CD8-positive, alpha-beta memory T cell (primary cell): ENCODE measurements at places on chromosomes 6 and 20. TPM values are rescaled to one million over a fixed set of nuclear protein-coding genes. Genes with fewer than 3 reads are reported as not detected.

DNA sequence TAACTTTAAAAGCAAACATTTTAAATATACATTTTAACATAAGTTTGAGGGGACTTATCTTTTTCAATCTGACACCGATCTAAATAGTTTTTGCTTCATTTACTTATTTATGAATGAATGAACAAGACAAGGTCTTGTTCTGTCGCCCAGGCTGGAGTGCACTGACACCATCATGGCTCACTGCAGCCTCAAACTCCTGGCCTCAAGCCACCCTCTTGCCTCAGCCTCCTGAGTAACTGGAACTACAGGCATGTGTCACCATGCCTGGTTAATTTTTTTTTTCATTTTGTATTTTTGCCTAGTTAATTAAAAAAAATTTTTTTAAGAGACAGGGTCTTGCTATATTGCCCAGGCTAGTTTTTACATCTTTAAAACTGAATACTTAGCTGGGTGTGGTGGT, 25.4 kb downstream of the FBXO9 start:
- no peak for DNase-seq

DNA sequence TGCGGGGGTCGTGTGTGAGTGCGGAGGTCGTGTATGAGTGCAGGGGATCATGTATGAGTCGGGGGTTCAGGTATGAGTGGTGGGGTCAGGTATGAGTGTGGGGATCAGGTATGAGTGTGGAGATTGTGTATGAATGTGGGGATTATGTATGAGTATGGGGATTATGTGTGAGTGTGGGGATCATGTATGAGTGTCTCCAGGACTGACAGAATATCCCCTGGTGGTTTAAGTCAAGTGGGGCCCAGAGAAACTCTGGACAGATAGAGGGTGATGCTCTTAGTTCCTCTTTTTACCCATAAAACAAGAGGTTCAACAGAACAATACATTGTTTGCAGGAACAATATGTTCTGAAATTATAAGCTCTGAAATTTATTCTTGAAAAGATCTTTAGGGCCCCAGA, 131.9 kb downstream of the UST start:
- no peak for DNase-seq

Gene SPATA2
- 16.0 TPM for total RNA-seq

Gene BPIFB6
- not detected for total RNA-seq

DNA sequence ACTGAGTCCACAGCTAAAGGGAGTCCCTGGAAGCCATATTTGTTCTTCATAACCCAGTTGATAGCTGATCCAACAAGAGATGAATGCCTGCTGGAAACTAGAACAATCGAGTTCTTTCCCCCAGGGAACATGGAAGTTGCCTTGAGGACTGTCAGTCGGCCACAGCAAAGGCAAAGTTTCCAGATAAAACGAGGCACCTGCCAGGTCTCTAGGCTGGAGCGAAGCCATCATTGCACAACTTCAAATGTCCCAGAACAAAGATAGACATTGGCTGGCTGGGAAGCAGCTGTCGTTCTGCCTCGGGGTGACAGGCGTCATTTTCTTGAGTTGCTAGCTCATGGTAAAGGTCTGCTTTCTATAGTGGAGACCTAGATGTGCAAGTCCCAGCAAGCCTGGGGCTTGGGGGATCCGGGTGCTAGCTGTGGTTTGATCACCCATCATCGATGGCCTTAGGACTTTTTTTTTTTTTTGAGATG, 184.4 kb upstream of the ZNF217 start:
- DNase-seq, result no peak

Gene C6orf163
- total RNA-seq, result 1.5 TPM

Gene NMBR
- total RNA-seq, result not detected

- DNase-seq, result no peak
Observed at GRCh38 chr20:56249244-56249955, 868 bp downstream of the MC3R start.

Gene OPN5
- total RNA-seq, result not detected

GRCh38 chr6:97687916-97688315, 404.9 kb upstream of the MMS22L start:
- DNase-seq, result no peak

DNA sequence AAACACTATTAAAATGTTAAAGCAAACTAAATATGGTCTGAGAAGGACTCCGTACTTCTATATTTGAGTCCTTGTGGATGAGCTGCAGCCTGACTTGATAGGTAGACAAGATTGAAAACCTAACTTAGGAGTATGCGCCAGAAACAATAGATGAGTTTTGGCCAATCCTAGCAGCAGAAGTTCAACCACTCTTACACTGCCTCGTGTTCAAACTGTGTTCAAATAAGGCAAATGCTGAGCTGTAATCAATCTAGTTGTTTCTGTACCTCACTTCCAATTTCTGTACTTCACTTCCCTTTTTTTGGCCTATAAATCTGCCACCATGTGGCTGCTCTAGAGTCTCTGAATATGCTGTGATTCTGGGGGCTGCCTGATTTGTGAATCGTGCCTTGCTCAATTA, 13.2 kb upstream of the SERINC1 start:
- DNase-seq, result no peak

GRCh38 chr20:7994809-7995208, 24.8 kb downstream of the TMX4 start:
- DNase-seq, result no peak

DNA sequence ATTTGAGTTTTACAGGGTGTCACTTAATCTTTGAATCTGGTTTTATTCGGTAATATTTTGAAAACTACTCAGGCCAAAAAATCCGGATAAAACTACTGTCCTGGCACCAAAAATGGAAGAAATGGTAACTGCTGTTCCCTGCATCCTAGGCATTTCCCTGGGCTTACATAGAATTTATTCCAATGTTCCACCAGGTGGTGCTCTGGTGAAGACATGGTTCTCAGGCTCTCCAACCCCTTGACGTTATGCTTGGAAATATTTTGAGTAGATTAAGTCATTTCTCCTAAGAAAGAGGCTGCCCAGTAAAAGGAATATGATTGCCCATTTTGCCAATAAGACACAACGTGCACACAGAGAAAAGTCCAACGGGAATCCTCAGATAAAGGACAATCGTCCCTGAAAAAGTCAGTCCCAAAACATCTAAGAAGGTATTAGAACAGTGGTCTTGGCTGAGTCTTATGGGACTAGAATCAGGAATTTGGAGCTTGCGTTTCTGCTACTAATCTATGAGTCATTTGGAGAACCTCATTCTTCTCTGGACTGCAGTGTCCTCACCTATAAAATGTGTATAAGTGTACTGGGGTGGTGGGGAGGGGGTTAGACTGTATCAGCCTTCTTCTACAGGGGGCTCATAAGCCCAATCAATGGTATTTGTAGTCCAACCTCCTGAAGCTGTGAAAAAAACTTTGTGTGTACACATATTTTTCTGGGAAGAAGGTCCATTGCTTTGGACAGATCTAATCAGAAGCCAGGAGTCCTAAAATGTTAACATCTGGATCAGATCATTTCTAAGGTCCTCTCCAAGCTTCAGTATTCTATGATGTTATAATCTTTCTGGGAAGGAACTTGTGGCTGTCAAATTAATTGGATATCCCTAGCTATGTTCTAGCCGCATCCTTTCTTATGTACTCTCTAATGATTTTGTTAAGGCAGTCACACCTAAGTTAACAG, 131.0 kb upstream of the BMP2 start:
- no peak for DNase-seq

DNA sequence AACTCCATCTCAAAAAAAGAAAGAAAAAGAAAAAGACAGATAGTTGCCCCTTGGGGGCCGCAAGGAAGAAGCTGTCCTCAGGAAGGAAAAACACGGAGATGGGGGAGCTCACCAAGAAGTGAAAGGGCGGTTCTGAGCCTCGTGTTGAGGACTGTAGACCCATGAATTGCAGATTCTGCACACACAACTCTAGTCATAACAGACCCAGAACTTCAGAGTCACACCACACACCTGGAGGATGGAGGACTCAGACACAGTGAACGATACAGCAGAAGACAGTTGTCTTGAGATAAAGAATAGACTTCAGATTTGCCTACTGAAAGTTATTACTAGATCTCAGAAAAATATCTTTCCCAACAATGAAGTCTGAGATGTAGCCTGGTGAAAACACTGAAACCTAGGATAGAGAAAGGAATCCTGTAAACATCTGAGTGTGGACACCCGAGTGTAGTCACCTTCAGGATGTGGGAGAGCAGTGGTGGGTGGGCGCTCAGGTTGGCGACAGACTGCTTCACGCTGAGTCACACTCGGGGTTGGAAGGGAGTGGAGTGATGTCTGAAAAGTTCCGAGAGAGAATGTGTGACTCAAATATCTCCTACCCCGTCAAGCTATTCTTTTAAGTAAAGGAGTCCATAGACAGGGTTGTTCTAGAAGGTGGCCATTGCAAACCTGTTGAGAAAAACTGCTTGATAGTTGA, 88.1 kb downstream of the MAP3K4 start:
- peak; percentile 51 for DNase-seq

Gene TEAD3
- total RNA-seq, result 0.53 TPM

DNA sequence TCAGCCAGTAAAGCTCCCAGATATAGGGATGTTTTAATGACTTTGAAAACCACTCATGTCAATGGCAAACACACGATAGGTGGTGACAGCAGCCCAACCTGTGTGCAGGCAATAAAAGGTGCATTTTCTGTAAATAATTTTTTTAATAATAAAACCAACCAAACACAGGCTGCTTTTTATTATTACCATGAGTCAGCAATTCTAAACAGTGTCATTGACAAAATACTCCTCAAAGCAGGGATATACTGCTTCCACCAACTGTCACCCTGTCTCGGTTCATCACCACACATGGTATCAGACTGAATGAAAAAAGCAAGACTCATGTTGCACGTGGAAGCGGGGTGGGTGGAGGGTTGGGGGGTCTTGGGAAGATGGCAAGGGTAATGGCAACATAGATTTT, 195.9 kb downstream of the ANKRD60 start:
- DNase-seq, result no peak

DNA sequence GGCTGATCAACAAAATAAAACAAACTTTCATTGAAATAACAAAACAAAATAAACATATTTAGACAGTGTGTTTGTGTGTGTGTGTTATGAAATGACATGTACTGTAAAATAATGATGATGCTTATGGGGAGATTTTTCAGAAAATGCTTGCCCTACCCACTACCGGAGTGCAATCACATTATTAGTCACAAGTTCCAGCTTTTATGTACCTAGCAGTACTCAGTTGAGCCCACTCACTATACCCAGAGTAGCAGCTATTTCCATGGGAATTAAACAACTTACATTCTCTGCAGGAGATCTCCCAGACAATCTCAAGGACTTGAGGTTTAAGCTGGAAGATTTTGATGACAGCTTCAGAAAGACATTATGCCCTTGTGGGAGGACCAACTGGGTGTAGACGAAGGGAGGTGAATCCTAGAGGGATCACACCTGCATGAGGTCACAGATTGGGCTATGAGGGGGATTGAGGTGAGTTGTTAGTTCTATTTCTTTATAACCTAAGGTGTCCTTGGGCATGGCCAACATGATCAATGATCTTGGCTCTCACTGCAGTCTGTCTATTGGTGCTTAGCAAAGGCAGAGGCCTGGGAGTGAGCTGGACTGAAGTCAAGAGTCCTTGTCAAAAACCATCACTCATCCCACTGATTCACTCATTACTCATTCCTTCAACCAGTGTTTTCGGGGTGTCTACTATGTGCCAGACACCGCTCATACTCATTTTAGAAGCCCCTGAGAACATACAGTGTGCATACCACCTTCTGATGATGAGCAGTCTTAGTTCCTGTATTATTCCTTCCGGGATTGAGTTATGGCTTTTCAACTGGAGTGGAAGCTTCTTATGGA, 6.7 kb upstream of the CLIC5 start:
- no peak for DNase-seq

DNA sequence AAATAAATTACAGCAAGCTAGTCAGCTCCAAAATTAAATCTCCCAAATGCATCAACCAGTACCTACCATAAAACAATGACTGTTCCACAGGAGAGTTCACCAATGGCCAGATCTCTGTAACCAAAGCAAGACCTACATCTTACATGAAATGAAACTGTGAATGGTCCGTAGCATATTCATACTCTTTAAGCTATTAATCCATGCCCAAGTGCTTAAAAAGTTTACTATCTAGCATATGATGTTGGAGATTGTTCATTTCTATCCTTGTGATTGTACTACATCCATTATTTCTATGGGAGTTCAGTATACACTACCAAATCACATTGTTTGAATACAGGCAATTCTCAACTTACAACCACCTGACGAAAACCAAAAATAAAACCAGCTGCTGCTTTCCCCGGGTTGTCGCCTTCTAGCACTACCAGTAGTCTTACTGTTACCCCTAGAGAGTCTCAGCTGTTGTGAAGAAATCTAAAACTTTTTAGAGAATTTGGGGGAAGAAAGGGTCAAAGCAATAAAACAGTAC, 38.0 kb downstream of the HIVEP2 start:
- DNase-seq, result peak; percentile 26

DNA sequence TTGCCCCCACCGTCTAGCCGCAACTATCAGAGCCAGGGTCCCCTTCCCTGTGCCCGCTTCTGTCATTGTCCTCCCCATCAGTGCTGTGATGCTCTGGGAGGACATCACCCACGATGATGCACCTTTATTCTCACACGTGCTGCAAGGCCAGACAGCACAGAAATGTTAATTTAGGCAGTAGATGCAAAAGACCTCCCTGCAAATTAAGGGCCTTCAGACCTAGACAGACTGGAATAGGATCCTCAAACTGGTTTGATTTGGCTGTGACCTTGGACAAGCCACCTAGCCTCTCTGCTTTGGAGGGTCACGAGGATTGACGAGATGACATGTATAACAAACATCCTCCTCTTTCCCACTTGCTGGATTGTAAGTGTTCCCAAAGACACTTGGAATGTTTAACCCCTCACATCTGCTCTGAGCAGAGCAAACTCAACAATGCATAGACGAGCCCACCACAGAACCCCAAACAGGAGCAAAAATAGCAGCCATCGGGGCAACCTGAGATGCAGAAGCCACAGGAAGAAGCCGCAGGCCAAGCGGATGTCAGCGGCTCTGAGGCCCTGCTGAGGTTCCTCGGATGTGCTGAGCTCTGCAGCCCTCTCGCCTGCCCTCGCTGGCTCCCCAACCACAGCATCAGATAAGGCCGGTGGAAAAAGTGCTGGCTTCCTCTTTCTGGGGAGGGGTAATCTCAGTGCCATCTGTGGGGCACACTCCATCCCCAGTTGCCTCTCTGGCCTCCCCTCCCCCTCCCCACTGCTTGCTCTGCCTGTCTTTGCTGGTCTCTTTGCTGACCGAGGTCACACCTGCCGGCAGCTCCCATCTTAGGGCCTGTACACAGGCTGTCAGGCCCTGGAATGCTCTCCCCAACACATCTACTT, 35.3 kb downstream of the TOX2 start:
- peak; percentile 87 for DNase-seq

Gene IYD
- not detected for total RNA-seq

- DNase-seq, result no peak
Observed at GRCh38 chr6:154399097-154399496, 42.5 kb upstream of the IPCEF1 start.

GRCh38 chr20:29409833-29410805, 1847.3 kb upstream of the DEFB115 start:
- no peak for DNase-seq

Gene SNPH
- 3.5 TPM for total RNA-seq

- no peak for DNase-seq
Observed at GRCh38 chr6:131946992-131947955, 3.9 kb downstream of the CCN2 start.

- DNase-seq, result no peak
Observed at GRCh38 chr6:27293436-27294098, 18.5 kb downstream of the POM121L2 start.

Gene MLN
- total RNA-seq, result not detected

Gene TOX2
- 0.35 TPM for total RNA-seq

GRCh38 chr6:141484711-141485110, 648.0 kb upstream of the GJE1 start:
- DNase-seq, result peak; percentile 12
